ENCODE measurements at places on chromosomes 1 and 21.

DNA sequence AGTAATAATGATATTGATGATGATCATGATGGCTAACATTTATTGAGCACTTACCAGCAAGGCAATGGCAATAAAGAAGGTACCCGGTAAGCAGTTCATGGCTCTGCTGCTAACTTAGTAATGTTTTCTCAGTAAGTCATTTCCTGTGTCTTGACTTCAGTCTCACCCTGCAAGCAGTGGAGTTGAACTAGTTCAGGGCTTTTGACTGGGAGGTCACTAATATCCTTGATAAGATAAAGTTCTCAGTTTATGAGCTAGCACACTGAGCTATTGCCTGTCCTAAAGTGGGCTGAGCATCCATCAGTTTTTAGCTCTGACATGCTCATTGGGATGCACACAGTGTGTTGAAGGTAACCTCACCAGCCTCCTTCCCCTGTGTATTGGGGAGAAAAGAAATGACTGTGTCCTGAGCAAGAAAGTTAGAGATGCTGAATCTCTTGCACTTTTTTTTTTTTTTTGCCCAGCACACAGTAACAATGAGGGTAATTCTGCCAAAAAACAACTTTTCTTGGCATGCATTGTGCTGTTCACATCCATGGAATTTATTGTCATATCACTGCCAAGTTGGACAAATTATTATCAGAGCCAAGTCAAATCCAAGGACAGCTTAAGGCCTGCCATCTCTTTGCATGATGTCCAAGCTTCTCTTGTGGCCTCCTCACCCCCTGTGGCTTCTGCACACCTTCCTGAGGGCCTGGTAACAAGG is 55.5 kb upstream of the GADD45A start:
- DNase-seq: no peak
- no peaks in the 10 kb centered on the region for H3K36me3 ChIP-seq
- H3K27ac ChIP-seq: no peak overlapping the region
- peaks cover 4% of the 10 kb centered on the region for H3K4me1 ChIP-seq
- H3K4me3 ChIP-seq: no peak overlapping the region

DNA sequence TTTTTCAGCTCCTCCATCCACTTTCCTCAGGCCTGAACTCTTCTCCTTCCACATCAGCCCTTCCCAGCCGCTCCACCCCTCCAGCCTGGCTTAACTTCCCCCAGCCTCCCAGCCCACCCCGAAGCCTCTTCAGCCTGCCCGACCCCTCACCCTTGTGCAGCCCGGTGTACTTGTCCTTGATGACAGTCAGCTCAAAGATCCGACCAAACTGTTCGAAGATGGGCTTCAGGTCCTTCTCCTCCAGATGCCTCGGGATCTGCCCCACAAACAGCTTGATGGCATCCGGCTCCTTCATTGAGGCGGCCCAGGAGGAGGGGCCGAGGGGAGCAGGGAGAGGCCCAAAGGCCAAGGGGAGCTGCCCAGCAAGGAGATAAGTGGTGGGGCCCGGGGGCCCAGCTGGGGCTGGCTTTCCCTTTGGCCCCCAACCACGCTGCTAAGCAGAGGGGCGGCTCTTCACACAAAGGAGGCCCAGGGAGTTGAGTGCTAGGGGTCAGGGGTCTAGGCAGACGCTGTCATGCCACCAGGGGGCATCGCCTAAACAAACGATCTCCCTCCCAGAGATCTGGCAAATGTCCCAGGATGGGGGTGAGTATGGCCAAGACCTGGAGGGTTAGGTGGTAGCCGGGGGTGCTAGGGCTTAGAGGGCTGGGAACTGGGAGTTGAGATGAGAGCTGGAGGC is 738 bp downstream of the CELF3 start:
- no peak overlapping the region for H3K4me3 ChIP-seq
- no peak for DNase-seq
- peaks cover 14% of the 10 kb centered on the region for H3K4me1 ChIP-seq
- peaks cover 60% of the 10 kb centered on the region for H3K27me3 ChIP-seq
- H3K27ac ChIP-seq: no peak overlapping the region
- H3K36me3 ChIP-seq: no peaks in the 10 kb centered on the region

- DNase-seq: peak; percentile 57
- H3K27ac ChIP-seq: peak overlapping the region; percentile 18
- H3K36me3 ChIP-seq: no peaks in the 10 kb centered on the region
- H3K4me3 ChIP-seq: no peak overlapping the region
- no peaks in the 10 kb centered on the region for H3K27me3 ChIP-seq
Observed at GRCh38 chr21:41865002-41865777, 14.0 kb downstream of the PRDM15 start.

DNA sequence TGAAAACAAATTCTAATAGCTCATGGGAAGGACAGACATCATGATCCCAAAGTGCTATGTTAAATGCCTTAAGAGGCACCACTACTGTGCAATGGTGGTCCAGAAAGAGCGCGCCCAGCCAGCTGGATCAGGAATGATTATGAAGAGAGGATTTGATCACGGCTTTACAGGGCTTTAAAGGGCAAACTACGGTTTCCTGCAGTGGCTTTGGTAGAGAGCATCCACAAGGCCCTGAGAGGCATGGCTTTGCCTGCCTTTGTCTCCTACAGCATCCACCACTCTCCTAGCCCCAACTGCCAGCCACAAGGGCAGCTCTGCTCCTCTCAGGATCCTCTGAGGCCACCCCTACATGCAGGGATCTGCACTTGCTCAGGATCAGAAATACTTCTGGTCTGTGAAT is 40.7 kb downstream of the ZNF281 start:
- DNase-seq: no peak
- H3K4me3 ChIP-seq: no peak overlapping the region
- H3K27ac ChIP-seq: no peak overlapping the region
- H3K4me1 ChIP-seq: no peaks in the 10 kb centered on the region

- H3K36me3 ChIP-seq: no peaks in the 10 kb centered on the region
- peaks cover 7% of the 10 kb centered on the region for H3K4me1 ChIP-seq
- no peaks in the 10 kb centered on the region for H3K27me3 ChIP-seq
- DNase-seq: no peak
- no peak overlapping the region for H3K4me3 ChIP-seq
- H3K27ac ChIP-seq: no peak overlapping the region
Observed at GRCh38 chr21:39119891-39120290, 63.4 kb downstream of the PSMG1 start.

- H3K27me3 ChIP-seq: peaks cover 19% of the 10 kb centered on the region
- no peak for DNase-seq
- H3K36me3 ChIP-seq: no peaks in the 10 kb centered on the region
Observed at GRCh38 chr1:170156594-170156993, 10.8 kb downstream of the NTMT2 start.

DNA sequence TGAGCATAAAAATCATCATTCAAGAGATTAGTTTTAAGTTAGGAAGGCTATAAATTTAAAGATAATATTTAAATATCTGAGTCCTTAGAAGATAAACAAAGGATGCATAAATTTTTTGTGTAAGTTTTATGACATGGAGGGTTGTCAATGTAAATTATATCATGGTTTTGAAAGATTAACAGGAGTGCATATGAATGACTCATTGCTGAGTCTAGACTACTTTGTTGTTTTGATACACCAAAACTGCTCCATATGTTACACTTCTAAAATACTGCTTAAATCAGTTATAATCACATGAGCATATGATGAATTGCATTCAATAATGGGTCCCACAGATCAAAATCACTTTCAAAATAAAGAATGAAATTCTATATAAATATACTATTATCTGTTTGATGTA is 312.5 kb downstream of the KCNT2 start:
- H3K4me3 ChIP-seq: no peak overlapping the region
- H3K27me3 ChIP-seq: no peaks in the 10 kb centered on the region
- H3K27ac ChIP-seq: no peak overlapping the region
- H3K36me3 ChIP-seq: no peaks in the 10 kb centered on the region

GRCh38 chr1:67441183-67441582 is 11.0 kb upstream of the SERBP1 start:
- no peak for DNase-seq
- peaks cover 8% of the 10 kb centered on the region for H3K4me1 ChIP-seq
- H3K27me3 ChIP-seq: no peaks in the 10 kb centered on the region
- no peaks in the 10 kb centered on the region for H3K36me3 ChIP-seq

DNA sequence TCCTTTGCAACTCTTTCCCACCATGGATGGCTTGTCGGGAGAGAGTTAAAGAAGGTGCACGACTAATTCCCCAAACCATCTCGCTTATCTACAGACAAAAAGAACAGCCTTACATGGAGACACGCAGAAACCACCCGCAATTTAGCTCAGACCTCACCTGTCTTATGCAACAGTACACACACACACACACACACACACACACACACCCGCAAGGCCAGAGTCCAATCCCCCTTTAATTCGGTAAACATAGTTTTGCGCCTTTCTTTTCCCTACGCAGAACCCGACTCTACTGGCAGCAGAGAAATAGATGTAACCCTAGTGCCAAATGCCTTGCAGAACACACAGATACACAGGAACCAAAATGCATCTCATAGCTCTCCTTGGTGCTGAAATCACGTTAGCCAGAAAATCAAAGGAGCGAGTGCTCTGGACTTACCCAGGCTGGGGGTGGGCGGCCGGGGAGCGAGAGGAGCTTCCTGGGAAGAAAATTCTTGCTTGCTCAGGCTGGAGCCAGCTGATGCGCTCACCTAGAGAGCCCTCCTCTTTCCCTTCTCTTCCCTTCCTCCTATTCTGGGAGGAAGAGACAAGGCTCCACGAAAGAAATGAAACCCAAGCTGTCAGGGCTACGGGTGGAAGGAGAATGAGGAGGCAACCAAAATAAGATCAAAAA is 470 bp downstream of the TNR start:
- no peaks in the 10 kb centered on the region for H3K4me1 ChIP-seq
- peaks cover 20% of the 10 kb centered on the region for H3K27me3 ChIP-seq
- no peaks in the 10 kb centered on the region for H3K36me3 ChIP-seq
- no peak overlapping the region for H3K4me3 ChIP-seq

GRCh38 chr1:174829990-174830389 is 169.8 kb upstream of the CACYBP start:
- no peaks in the 10 kb centered on the region for H3K27me3 ChIP-seq
- H3K27ac ChIP-seq: no peak overlapping the region
- peaks cover 3% of the 10 kb centered on the region for H3K4me1 ChIP-seq
- peaks cover 3% of the 10 kb centered on the region for H3K36me3 ChIP-seq
- DNase-seq: no peak
- no peak overlapping the region for H3K4me3 ChIP-seq

GRCh38 chr1:21325231-21325718 is 35.0 kb upstream of the ECE1 start:
- peaks cover 5% of the 10 kb centered on the region for H3K36me3 ChIP-seq
- no peaks in the 10 kb centered on the region for H3K27me3 ChIP-seq
- peak overlapping the region; percentile 32 for H3K4me3 ChIP-seq
- H3K27ac ChIP-seq: peak overlapping the region; percentile 76
- DNase-seq: no peak

GRCh38 chr1:32116531-32116930 is 8.7 kb downstream of the KPNA6 start:
- H3K4me3 ChIP-seq: no peak overlapping the region
- peaks cover 28% of the 10 kb centered on the region for H3K4me1 ChIP-seq
- H3K27ac ChIP-seq: no peak overlapping the region

DNA sequence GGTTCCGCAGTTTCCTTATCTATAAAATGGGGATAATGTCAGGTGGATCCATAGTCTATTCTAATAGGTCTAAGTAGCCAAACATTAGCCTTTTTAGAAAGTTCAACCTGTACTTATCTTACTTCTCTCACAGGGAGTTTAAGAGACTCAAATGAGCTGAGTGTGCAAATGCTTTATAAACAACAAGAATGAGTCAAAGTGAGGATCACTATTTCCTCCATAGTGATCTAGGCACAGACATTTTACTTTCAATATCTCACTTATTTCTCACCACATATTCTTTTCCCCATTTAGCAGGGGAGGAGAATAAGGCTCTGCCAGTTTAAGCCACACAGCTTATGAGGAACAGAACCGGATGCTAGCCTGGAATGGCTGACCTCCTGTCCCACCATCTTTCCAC is 92.1 kb upstream of the LMO4 start:
- no peaks in the 10 kb centered on the region for H3K36me3 ChIP-seq
- DNase-seq: no peak
- no peak overlapping the region for H3K4me3 ChIP-seq
- no peak overlapping the region for H3K27ac ChIP-seq

DNA sequence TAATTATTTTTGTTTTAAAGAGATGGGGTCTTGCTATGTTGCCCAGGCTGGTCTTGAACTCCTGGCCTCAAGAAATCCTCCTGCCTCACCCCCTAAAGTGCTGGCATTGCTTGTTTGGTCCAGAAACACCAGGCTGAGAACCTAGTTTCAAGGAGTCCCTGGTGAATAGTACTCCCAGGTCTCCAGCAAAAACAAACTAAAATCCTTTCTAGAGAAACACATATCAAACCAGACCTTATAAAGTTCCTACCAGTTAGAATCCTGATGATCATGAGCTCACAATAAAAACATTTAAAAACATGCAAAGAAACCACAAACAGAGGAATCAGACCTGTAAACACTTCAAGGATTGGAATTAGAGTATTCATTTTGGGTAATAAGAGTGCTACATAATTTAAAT is 34.4 kb upstream of the PADI1 start:
- no peak for DNase-seq
- peaks cover 23% of the 10 kb centered on the region for H3K27me3 ChIP-seq
- no peak overlapping the region for H3K27ac ChIP-seq
- no peak overlapping the region for H3K4me3 ChIP-seq
- H3K4me1 ChIP-seq: no peaks in the 10 kb centered on the region

All from activated CD8-positive, alpha-beta memory T cell treated with anti-CD3 and anti-CD28 coated beads, Interleukin-2, amount 10 ng/mL, durations not matched to agents 7 days and 5 days (primary cell).